Mucosa of descending colon (tissue), 3 donors: ENCODE measurements at places on chromosomes 16 and 17. TPM values are rescaled to one million over a fixed set of nuclear protein-coding genes. Genes with fewer than 3 reads are reported as not detected.
A peak's percentile ranks its signal among the peaks of the same experiment; 100 is the strongest.

- DNase-seq, result no peak
Observed at GRCh38 chr16:26963109-26963508, 103.6 kb upstream of the C16orf82 start.

DNA sequence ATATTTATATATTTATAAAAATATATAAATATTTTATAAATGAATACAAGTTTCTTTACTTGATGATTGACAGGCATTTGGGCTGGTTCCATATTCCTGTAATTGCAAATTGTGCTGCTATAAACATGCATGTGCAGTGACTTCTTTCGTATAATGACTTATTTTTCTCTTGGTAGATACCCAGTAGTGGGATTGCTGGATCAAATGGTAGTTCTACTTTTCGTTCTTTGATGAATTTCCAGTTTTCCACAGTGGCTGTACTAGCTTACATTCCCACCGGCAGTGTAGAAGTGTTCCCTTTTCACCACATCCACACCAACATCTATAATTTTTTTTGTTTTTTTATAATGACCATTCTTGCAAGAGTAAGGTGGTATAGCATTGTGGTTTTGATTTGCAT, 7.8 kb downstream of the ACSM2B start:
- no peak for DNase-seq

GRCh38 chr16:66930189-66930588, 4.0 kb downstream of the CIAO2B start:
- DNase-seq, result no peak

DNA sequence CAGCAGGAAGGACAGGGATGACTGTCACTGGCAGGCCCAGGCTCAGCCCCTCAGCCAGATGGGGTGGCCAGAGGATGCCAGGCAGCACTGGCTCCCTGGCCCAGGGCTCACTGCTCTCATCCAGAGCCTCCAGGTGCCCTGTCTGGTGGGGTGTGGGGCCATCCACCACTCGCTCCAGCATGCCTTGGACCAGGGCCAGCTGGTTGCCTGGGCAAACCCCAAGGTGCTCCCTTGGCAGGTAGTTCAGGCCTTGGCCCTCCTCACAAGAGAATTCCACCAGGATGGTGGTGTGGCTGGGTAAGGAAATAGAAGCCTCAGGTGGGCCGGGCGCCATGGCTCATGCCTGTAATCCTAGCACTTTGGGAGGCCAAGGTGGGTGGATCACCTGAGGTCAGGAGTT, 29.4 kb downstream of the LGALS9 start:
- no peak for DNase-seq

DNA sequence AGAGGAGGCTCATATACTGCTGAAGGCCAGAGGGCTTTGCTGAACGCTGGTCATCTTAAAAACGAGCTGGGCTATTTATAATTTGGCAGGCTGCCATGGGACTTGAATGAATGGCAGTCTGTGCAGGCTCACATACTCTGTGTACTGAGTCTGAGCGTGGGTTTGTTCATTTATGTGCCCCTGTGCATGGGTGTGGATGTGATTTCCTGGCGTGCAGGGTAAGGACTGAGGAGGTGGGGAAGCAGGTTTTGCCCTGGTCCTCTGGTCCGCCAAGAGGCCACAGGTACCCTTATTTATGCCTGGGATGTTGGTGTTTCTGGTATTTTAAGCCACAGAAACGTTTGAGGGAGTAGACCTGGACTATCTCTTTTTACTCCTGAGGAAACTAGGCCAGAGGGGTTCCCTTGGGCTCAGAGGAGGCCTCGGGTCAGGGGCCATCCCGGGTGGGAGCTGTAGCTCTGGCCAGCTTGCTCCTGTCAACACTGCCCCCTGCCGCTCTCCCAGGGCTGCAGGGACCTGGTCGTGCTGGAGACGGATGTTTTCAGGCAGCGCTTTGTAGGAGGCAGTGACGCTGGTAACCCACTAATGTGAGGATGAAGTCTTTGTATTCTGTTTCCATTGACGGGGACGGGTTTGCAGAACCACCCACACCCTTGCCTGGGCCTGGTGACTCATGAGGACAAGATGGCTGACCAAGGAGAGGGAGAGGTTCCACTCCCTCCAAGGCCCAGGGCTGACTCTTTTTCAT, 184.4 kb downstream of the MSI2 start:
- peak; percentile 48 for DNase-seq

DNA sequence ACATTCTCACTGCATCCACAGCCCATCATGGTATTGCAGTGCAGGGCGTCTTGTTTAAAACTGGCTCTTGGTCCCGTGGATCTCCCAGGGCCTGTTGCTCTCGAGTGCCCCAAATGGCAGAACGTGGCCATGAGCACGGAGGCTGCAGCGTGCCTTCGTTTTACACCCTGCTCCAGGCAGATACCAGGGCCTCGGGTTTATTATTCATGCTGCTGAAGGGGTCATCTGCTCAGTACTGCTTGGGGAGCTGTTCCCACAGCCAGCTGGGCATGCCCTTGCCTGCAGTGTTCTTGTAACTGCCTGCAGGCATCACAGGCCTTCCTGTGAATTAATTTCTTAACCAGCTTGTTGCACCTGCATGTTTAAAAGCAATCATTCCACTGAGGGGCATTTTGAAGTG, 129.7 kb upstream of the CHMP6 start:
- DNase-seq, result peak; percentile 47

- peak; percentile 75 for DNase-seq
Observed at GRCh38 chr17:7177191-7177953, 1.8 kb downstream of the ASGR1 start.

DNA sequence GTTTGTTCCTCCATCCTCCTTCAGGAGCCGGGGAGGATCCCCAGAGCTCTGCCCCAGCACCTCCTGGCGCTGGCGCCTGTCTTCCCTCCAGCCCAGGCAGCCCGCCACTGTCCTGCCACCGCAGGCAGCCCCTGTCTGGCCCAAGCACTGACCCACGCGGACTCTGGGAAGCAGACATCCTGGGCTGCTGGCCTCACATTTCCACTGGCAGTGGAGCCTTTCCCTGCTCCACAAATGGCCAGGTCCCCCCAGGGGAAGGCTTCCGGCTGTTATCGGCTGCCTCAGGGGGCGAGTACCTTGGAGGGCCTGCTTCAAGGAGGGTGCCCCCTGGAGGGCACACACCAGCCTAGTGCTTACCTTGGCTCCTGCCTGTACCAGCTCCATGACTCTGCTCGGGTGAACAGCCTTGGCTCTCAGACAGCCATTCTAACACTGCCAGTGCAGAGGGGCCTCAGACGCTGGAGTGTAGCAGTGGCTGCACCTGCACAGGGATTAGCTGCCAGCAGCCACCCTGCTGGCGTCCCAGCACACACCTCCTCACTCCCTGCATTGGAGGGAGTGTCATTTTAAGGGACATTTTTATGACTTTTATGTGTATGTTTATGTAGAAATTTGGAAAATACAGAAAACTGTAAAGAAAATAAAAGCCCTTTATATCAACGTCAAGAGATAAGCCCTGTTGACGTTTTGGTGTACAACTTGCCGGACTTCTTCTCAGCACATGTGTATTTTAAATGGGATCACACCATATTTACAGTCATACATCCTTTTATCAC, 21.0 kb downstream of the ACE start:
- no peak for DNase-seq

- DNase-seq, result no peak
Observed at GRCh38 chr17:48645639-48646182, 19.6 kb upstream of the HOXB9 start.

- no peak for DNase-seq
Observed at GRCh38 chr17:63116228-63116627, 150.2 kb downstream of the TANC2 start.

DNA sequence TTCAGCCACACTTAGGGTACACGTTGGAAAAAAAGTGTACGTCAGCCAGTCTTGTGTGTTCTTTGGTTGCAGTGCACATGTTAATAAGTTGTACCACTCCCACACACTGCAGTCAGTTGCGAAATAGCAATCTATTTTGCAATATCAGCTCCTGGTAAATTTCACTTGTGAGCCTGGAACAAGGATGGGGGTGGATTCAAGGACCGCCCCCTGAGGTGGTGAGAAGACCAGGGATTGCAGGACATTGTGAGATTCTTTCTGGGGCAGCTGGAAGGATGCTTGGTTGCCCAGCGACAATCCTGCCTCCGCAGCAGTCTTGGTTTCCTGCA, 78.6 kb upstream of the ZFHX3 start:
- DNase-seq, result no peak

GRCh38 chr16:30068750-30069610, 3.4 kb downstream of the ALDOA start:
- no peak for DNase-seq

The SPIRE2 gene
- total RNA-seq, result 118 TPM

The KRTAP2-2 gene
- total RNA-seq, result not detected

The STH gene
- total RNA-seq, result not detected

The AURKB gene
- total RNA-seq, result 5.2 TPM

The FBXW10B gene
- 1.3 TPM for total RNA-seq
